ENCODE measurements at places on chromosomes 12 and 14.

DNA sequence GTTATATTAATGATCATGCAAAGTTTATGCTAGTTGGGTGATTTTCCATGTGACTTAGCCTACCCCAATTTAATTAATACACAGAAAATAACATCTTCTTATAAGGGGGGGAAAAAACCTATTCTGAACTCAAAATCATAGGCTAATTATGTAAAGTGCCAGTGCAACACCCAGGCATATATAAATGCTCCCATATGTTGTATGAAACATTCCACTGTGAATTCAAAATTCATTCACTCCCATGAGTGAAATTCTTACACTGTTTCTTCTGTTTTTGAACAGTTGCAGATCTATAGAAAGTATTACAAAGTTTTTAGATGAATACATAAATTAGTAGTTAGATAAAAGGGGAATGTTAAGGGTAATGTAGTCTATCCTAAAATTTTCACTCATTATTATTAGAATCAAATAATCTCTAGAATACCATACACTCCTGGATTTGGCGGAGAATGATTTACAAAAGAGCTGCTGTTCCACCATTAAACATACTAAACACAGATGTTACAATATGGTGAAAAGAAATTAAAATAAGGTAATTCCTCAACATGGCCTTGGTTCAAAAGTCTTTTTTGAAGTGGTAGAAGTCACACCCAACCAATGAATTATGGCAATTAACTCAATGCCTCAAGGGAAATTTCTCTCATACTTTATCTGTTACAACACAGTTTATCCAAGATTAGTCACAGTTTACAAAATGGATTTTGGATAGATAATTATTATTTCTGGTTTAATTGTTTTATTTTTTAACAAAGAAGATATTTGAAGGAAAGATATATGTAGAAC lies 454.1 kb upstream of the FLRT2 start:
- no peak for DNase-seq

DNA sequence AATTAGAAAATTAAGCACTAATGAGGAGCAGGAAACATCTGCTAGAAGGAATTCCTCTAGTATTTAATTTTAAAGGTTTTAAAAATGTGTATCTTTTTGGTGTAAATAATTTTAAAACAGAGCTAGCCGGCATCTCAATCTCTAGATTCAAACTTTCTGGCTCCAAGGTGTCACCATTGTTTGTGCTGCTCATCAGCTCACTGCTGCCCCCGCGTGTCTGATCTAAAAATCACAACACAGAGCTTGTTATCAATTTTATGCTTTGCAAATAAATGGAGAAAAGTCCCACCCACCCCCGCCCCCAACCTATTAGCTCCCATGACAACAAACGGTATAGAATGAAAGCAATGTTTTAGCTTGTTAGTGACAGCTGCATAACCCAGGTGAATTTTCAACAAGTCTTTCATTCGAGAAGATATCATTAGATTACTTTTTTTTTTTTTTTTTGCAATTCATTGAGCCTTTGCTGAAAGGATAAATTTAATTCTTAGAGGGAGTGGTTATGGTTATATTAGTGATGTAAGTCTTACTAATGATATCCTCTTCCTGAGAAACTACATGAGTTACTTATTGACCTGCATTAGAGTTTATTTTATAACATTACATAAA lies 11.3 kb upstream of the ABHD12B start:
- peak; percentile 88 for DNase-seq

GRCh38 chr12:123397400-123397799 lies 13.5 kb downstream of the KMT5A start:
- DNase-seq, result no peak

DNA sequence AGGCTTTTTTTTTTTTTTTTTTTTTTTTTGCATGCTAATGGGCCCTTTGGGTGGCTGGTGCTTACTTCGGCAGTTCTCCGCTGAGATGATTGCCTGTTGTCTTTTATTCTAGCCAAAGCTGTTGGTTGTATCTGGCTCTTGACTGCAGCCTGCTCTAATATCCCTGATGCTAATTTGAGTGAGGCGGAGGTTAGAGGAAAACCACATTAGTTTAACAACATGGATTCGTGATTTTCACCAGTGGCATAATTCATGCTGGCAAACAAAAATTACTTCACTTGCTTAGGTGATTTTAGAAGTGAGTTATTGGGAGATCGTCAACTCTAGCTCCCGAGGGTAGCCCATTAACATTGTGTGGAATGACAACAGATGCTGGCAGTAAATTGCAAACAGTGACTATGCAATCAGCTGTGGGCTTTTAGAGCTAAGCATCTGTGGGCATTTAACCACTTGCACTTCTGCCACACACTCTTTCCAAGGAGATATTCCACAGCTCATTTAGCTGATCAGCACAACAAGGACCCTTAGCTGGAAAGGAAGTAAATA lies 97.6 kb upstream of the ZDHHC17 start:
- no peak for DNase-seq

- DNase-seq, result no peak
Observed at GRCh38 chr12:26295001-26295400, 99.6 kb downstream of the SSPN start.

GRCh38 chr12:47811072-47811396 lies 8.7 kb downstream of the HDAC7 start:
- DNase-seq, result no peak

GRCh38 chr14:105060751-105061427 lies 4.3 kb downstream of the GPR132 start:
- peak; percentile 69 for DNase-seq

DNA sequence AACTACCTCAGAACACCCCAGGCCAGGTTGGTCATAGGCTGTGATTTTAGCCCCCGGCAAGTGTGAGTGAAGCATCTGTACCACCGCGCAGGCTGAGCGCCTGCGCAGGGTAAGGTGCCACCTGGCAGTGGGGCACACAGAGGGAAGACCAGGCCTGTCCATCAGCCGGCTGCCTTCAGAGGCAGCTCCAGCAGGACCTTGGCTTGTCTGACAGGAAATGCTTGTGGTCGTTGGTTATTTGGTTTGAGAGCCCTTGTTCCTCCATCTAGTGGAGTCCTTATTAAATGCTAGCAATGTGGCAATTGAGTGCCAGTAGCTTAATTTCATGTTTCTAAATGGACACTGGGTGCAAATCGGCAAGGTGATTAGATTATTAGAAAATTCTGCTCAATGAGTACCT lies 27.5 kb downstream of the SLC25A29 start:
- DNase-seq, result no peak

- no peak for DNase-seq
Observed at GRCh38 chr14:67385618-67386017, 25.5 kb downstream of the EIF2S1 start.

DNA sequence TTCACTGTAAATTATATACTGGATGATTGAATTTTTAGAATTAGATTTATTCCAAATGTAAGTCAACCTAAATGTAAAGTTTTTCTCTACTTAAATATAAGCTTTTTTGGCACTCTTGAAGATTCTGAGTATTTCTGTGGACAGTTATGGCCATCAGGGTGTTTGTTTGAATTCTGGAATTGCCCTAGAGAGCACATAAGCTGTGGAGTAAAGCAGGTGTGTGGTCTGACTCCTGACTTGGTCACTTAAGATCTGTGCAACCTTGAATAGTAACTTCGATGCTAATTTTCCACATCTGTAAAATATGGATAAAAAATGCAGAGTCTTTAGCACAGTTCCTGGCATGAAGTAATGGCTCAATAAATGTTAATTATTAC lies 64.4 kb downstream of the FUT8 start:
- DNase-seq, result no peak

DNA sequence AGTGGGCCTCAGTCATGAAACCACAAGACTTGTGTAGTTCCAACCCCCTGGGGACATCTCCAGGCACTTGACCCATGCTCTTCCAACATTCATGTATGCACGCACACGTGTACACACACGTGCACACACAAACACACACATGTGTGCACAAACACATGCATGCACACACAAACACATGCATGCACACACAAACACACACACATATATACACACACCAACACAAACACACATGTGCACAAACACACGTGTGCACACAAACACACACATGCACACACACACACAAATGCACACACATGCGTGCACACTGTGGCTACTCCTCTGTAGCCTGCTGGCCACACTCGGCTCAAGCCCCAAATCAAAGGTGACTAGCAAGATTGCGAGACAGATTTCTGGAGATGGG lies 22.8 kb downstream of the BDKRB2 start:
- no peak for DNase-seq

- DNase-seq, result no peak
Observed at GRCh38 chr12:10243818-10244520, 31.3 kb downstream of the GABARAPL1 start.

DNA sequence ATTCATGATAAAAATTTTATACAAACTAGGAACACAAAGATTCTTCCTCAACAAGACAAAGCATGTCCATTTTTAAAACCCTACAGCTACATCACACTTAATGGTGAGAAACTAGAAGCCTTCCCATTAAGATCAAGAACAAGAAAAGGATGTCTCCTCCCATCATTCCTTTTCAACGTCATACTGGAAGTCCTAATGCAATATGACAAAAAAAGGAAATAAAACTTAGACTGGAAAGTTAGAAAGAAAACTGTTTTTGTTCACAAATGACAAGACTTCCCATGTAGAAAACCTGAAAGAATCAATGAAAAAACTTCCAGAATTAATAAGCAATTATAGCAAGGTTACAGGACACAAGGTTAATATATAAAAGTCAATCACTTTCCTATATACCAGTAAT lies 82.5 kb downstream of the NUMB start:
- no peak for DNase-seq

Measured in germinal center (tissue), 1 donor.